ENCODE measurements at places on chromosomes 5 and 9.

GRCh38 chr5:149206524-149207141 lies 65.0 kb upstream of the AFAP1L1 start:
- peaks cover 18% of the 10 kb centered on the region for H3K4me1 ChIP-seq
- H3K27me3 ChIP-seq = no peaks in the 10 kb centered on the region
- no peak overlapping the region for H3K4me3 ChIP-seq
- H3K36me3 ChIP-seq = peaks cover 86% of the 10 kb centered on the region
- peak; percentile 6 for DNase-seq
- peak overlapping the region; percentile 33 for H3K27ac ChIP-seq

DNA sequence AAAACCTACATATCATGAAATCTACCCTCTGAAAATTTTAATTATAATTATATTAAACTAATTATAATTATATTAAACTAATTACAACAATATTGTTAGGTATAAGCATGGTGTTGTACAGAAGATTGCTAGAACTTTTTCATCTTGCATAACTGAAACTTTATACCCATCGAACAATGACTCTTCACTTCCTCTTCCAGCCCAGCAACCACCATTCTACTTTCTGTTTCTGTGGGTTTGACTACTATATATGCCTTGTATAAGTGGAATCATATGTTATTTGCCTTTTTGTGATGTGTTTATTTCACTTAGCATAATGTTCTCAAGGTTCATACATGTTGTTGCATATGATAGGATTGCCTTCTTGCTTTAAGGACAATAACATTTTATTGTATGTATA lies 274.2 kb upstream of the CCNH start:
- H3K4me3 ChIP-seq = no peak overlapping the region
- H3K36me3 ChIP-seq = no peaks in the 10 kb centered on the region
- no peak overlapping the region for H3K27ac ChIP-seq
- no peak for DNase-seq

DNA sequence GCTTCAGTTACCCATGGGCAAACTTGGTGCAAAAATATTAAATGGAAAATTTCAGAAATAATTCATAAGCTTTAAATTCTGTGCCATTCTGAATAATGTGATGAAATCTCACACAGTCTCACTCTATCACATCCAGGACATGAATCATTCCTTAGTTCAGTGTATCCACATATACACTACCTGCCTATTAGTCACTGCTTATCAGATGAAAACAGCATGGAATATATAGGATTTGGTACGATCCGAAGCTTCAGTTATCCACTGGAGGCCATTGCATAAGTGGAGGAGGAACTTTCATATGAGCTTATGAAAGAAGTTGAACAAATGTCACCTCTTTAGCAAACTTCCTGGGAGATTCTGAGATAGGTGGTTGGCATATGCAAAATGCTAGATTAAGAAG lies 64.2 kb downstream of the GAPVD1 start:
- DNase-seq = no peak
- no peak overlapping the region for H3K27ac ChIP-seq
- H3K36me3 ChIP-seq = no peaks in the 10 kb centered on the region
- H3K4me3 ChIP-seq = no peak overlapping the region
- no peaks in the 10 kb centered on the region for H3K4me1 ChIP-seq
- no peaks in the 10 kb centered on the region for H3K27me3 ChIP-seq

- H3K27ac ChIP-seq = no peak overlapping the region
- no peak overlapping the region for H3K4me3 ChIP-seq
- H3K4me1 ChIP-seq = peaks cover 20% of the 10 kb centered on the region
- no peaks in the 10 kb centered on the region for H3K36me3 ChIP-seq
- H3K27me3 ChIP-seq = no peaks in the 10 kb centered on the region
These were observed 150.8 kb downstream of the GRIA1 start for GRCh38 chr5:153641183-153641688.

- no peak for DNase-seq
- no peaks in the 10 kb centered on the region for H3K27me3 ChIP-seq
- no peak overlapping the region for H3K4me3 ChIP-seq
- no peaks in the 10 kb centered on the region for H3K36me3 ChIP-seq
- peak overlapping the region; percentile 58 for H3K27ac ChIP-seq
These were observed 2.6 kb downstream of the OLFML2A start for GRCh38 chr9:124779368-124780059.

DNA sequence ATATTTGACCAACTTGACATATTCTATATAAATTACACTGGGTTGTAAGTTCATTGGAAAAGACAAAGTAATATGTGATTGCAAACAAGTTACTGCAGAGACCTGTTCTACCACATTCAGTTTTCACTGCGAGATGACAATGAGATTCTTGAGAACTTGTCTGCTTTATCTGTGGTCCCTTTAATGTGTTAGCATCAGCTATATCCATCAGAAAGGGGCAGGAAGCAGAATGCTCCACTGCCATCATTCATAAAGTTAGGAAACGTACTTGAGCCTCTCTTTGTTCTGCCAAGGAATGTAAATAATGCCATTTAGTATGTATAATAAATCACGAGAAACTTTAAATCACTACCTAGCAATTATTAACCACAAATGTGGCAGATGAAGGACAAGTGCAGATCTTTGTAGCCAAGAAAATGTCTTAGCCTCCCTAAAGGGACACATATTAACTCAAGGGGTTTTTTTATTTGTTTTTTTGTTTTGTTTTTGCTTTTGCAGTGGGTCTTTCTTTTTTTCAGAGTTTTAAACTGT lies 59.4 kb downstream of the GIN1 start:
- no peaks in the 10 kb centered on the region for H3K4me1 ChIP-seq
- no peaks in the 10 kb centered on the region for H3K27me3 ChIP-seq
- no peak overlapping the region for H3K27ac ChIP-seq
- no peak for DNase-seq
- no peak overlapping the region for H3K4me3 ChIP-seq

GRCh38 chr9:37382982-37383357 lies 39.5 kb upstream of the GRHPR start:
- H3K4me1 ChIP-seq = no peaks in the 10 kb centered on the region
- H3K4me3 ChIP-seq = no peak overlapping the region
- no peak for DNase-seq

DNA sequence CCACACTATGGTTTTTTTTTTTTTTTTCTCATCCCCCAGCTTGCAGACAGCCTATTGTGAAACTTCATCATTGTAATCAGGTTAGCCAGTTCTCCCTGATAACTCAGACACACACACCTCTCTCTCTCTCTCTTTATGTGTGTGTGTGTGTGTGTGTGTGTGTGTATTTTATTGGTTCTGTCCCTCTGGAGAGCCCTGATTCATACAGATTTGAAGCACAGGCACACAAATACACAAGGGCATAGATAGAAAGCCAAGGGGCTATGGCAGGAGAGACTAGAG lies 20.6 kb upstream of the VCAN start:
- H3K4me1 ChIP-seq = peaks cover 9% of the 10 kb centered on the region
- no peak overlapping the region for H3K4me3 ChIP-seq
- H3K36me3 ChIP-seq = no peaks in the 10 kb centered on the region
- H3K27ac ChIP-seq = no peak overlapping the region

DNA sequence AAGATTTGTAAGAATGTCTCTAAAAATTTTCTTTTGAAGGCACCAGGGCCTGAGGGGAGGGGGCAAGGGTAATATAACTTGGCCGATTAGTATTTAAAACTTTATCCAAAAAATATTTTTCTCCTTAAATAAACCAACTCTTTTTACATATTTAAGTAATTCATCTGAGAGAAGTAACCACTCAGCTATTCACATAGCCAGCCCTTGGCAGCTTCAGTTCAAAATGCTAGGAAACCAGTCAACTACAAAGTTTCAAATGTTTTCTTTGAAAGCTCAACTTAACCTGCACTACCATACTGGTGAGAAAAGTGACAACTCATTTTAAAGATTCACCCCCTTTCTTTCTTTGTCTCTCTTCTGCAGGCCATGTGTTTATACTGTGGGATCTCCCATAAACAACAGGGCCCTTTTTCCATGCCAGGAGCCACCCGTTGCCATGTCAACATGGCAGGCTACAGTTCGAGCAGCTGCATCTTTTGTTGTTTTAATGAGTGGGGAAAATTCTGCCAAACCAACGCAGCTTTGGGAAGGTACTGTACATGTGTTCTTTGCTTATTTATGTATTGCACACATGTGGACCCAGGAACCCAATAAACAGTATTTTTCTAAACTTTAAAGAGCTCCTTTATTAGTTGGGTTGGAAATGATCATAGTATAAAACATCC lies 46.3 kb downstream of the AOPEP start:
- no peaks in the 10 kb centered on the region for H3K4me1 ChIP-seq
- H3K27ac ChIP-seq = no peak overlapping the region
- H3K4me3 ChIP-seq = no peak overlapping the region
- no peaks in the 10 kb centered on the region for H3K36me3 ChIP-seq
- no peaks in the 10 kb centered on the region for H3K27me3 ChIP-seq
- no peak for DNase-seq

GRCh38 chr9:127972236-127972871 lies 8.4 kb downstream of the EEIG1 start:
- H3K4me3 ChIP-seq = no peak overlapping the region
- peak overlapping the region; percentile 76 for H3K27ac ChIP-seq
- peak; percentile 58 for DNase-seq
- H3K36me3 ChIP-seq = no peaks in the 10 kb centered on the region

DNA sequence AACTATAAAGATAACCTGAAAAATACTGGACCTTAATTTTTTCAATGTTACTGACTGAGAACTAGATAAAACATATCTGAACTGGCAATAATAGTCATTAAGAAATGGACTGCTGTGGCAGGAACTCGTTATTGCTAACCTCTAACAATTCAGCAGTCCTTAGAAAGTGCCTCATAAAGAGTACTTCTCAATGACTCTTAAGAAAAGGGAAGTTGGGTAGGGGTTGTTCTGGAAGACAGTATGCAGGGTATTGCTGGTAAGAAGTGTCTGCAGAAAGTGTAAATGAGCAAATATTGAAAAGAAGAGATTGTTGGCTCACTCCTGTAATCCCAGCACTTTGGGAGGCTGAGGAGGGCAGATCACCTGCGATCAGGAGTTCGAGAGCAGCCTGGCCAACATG lies 27.9 kb downstream of the FOXD1 start:
- H3K27ac ChIP-seq = no peak overlapping the region
- peaks cover 100% of the 10 kb centered on the region for H3K27me3 ChIP-seq
- H3K36me3 ChIP-seq = no peaks in the 10 kb centered on the region
- no peak overlapping the region for H3K4me3 ChIP-seq
- DNase-seq = no peak

- DNase-seq = no peak
- H3K27ac ChIP-seq = no peak overlapping the region
- no peaks in the 10 kb centered on the region for H3K36me3 ChIP-seq
- no peak overlapping the region for H3K4me3 ChIP-seq
- no peaks in the 10 kb centered on the region for H3K27me3 ChIP-seq
These were observed 36.3 kb upstream of the LRRTM2 start for GRCh38 chr5:138911441-138911840.

DNA sequence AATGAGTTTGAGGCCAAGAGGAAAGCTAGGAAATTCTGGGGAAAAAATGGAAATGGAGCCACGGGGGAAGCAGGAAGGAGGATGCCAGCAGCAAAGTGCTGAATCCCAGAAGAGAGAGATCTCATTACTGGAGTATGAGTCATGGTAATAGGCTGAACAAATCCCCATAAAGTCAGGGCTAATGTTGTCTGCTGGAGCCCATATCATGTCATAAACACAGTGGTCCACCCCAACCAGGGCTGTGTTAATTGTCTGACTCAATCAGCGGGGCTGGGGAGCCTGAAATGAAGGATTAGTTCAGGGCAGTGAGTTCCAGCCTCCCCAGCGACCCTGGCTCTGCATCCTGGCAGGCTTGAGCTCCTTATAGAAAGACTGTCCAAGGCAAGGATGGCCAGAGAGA lies 68.8 kb downstream of the TLR4 start:
- no peak overlapping the region for H3K27ac ChIP-seq
- no peaks in the 10 kb centered on the region for H3K36me3 ChIP-seq

- peaks cover 5% of the 10 kb centered on the region for H3K4me1 ChIP-seq
- no peak overlapping the region for H3K27ac ChIP-seq
- H3K36me3 ChIP-seq = no peaks in the 10 kb centered on the region
- peaks cover 15% of the 10 kb centered on the region for H3K27me3 ChIP-seq
- DNase-seq = no peak
These were observed 808 bp downstream of the SPOCK1 start for GRCh38 chr5:137498301-137498735.

GRCh38 chr9:16031971-16032370 lies 479.1 kb downstream of the CCDC171 start:
- H3K27me3 ChIP-seq = no peaks in the 10 kb centered on the region
- no peaks in the 10 kb centered on the region for H3K36me3 ChIP-seq
- H3K4me3 ChIP-seq = no peak overlapping the region
- no peak for DNase-seq
- no peaks in the 10 kb centered on the region for H3K4me1 ChIP-seq
- H3K27ac ChIP-seq = no peak overlapping the region

GRCh38 chr5:80117446-80117845 lies 82.3 kb downstream of the THBS4 start:
- peaks cover 10% of the 10 kb centered on the region for H3K4me1 ChIP-seq
- no peak for DNase-seq
- H3K36me3 ChIP-seq = no peaks in the 10 kb centered on the region
- H3K27me3 ChIP-seq = no peaks in the 10 kb centered on the region

DNA sequence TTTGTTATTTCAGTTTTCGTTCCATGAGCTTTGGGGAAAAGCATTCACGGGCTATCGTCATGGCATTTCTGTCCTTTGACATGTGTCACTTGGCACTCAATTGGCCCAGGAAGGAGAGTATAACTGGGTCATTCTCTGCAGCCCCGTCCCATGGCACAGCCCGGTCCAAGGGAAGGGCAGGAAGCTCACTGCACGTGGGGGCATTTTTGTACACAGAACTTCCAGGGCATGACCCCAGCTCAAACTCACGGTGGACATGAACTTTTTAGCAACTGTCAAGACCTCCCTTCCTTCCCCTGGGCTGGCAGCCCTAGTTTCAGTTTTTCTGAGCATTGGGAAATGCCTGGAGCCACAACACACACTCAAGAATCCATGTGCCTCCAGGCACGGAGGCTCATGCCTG lies 161.6 kb upstream of the PANK3 start:
- H3K27ac ChIP-seq = no peak overlapping the region
- peak; percentile 30 for DNase-seq
- H3K4me3 ChIP-seq = peak overlapping the region; percentile 8
- H3K27me3 ChIP-seq = no peaks in the 10 kb centered on the region
- H3K4me1 ChIP-seq = peaks cover 20% of the 10 kb centered on the region

GRCh38 chr9:127541176-127541575 lies 70.9 kb upstream of the STXBP1 start:
- no peak for DNase-seq
- H3K36me3 ChIP-seq = no peaks in the 10 kb centered on the region
- H3K27ac ChIP-seq = no peak overlapping the region
- H3K4me3 ChIP-seq = no peak overlapping the region
- peaks cover 92% of the 10 kb centered on the region for H3K4me1 ChIP-seq

GRCh38 chr5:149550594-149551226 lies 529 bp downstream of the CSNK1A1 start:
- peaks cover 49% of the 10 kb centered on the region for H3K4me1 ChIP-seq
- H3K27me3 ChIP-seq = no peaks in the 10 kb centered on the region
- H3K36me3 ChIP-seq = peaks cover 41% of the 10 kb centered on the region
- DNase-seq = no peak

DNA sequence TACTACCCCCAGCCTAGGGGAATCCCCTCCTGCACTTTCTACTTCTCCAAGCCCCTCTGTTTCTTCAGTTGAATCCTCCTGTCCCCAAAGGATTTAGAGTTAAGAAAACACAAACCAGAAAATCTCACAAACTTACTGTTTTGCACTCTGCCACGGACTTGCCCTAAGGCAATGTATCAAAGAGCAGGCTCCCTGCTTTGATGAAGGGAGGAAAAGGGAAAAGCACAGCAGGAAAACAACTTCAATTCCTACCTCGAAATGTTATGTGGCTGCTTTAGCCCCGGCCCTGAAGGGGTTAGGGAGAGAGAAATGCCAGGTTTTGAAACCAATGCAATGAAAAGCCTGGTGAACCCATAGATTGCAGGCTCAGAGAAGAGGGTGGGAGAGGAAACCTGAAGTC lies 254.7 kb downstream of the MAN2A1 start:
- DNase-seq = no peak
- no peak overlapping the region for H3K27ac ChIP-seq
- no peaks in the 10 kb centered on the region for H3K36me3 ChIP-seq
- no peaks in the 10 kb centered on the region for H3K4me1 ChIP-seq
